ENCODE measurements at places on chromosomes 12 and 14.
A peak's percentile ranks its signal among the peaks of the same experiment; 100 is the strongest.

DNA sequence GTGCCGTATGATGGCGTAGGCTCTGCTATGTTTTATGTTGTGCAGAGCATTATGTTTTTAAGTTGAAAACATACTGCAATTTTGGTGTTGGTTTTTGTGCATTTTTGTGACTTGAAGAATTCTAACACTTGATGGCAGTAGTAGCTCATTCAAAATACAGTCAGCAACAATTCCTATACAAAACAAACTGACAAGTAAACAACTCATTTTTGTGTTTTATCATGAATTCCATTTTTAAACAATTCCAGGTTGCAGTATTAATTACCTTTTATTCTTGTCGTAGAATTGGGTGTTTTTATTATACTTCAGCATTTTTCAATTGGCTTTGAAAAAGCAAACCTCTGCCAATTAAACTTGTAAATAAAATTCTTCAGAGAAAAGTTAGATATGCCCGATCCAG is 4.1 kb upstream of the CCER1 start:
- peak; percentile 11 for DNase-seq

DNA sequence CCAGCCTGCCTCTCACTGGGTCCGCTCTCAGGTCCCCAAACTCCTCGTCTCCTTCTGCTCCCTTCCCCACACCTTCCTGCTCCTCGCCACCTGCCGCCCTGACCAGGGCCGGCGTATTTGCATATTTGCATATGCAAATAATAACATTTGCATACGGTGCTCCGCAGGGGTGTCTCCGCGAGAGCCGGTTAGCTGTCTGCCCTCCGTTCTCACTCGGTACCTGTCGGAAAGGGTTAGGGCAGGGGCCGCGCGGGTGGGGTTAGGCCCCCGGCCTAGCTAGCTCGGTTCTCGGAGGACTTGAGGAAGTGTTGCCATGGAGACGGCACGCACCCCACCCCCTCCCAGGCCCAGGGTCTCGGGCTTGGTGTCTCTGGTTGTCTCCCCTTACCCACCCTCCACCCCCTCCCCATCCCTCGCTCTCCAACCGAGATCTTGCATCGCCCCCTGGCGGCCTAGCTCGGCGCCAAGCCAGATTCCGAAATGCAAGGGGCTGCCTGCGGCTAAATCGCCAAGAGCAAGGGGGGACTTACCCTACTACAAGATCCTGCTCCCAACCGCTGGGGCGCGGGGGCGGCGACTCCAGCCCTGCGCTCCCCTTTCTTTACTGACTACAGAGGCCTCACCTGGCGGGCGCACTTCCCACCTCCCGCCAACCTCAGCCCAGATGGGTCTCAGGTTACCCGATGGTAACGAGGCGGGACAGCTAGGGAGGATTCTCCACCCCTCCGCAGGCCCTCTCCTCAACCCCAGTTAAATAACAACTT is 8.1 kb downstream of the STAC3 start:
- peak; percentile 69 for DNase-seq

DNA sequence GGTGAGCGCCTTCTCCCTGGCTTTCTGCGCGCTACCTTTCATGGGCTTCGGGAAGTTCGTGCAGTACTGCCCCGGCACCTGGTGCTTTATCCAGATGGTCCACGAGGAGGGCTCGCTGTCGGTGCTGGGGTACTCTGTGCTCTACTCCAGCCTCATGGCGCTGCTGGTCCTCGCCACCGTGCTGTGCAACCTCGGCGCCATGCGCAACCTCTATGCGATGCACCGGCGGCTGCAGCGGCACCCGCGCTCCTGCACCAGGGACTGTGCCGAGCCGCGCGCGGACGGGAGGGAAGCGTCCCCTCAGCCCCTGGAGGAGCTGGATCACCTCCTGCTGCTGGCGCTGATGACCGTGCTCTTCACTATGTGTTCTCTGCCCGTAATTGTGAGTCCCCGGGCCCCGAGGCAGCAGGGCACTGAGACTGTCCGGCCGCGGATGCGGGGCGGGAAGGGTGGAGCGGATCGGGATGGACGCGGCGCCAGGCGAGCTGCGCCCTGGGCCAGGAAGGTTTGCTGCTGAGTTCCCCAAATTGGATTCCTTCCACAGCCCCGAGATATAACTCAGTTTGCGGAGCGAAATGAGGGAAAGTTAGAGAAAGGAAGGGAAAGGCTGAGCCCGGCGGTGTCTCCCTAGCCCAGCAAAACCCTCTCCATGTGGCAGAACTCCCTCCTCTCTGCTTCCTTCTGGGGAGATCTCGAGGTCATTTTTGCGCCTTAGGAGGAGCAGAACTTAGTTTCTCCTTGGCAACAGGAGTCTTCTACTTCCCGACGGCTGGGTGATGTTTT is 972 bp downstream of the PTGDR start:
- peak; percentile 62 for DNase-seq

DNA sequence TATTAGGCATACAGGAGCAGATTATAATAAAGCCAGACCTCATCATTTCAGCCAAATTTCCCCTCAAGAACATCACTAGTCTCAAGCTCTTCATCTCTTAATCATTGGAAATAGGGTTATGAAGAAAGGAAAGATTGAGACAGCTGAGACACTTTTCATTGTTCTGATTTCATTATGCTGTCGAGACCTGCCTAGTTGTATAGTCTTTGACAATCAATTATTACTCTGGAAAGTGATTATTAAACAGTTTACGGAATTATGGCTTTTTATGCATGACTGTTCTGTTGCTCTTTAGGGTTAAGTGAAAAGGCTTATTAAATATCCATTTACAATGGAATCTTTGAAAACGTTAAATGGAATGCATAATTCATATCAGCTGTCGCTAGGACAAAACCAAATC is 48.3 kb downstream of the TTC6 start:
- DNase-seq, result no peak

DNA sequence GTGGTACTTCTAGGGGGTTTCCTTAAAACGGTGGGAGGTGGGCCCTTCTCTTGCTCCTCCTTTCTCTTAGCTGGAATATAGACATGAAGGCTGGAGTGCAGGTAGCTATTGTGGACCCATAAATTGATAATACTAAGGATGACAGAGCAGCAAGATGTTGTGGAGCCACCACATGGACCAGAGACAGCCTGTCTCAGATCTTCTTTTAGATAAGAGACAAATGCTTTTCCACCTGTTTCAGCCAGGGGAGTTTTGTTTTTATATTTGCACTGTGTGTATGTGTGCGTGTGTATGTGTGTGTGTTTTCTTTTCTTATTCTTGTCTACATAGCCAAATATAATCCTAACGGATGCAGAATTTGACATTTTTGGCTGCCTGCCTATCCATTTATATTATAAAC is 62.9 kb upstream of the HIF1A start:
- no peak for DNase-seq

DNA sequence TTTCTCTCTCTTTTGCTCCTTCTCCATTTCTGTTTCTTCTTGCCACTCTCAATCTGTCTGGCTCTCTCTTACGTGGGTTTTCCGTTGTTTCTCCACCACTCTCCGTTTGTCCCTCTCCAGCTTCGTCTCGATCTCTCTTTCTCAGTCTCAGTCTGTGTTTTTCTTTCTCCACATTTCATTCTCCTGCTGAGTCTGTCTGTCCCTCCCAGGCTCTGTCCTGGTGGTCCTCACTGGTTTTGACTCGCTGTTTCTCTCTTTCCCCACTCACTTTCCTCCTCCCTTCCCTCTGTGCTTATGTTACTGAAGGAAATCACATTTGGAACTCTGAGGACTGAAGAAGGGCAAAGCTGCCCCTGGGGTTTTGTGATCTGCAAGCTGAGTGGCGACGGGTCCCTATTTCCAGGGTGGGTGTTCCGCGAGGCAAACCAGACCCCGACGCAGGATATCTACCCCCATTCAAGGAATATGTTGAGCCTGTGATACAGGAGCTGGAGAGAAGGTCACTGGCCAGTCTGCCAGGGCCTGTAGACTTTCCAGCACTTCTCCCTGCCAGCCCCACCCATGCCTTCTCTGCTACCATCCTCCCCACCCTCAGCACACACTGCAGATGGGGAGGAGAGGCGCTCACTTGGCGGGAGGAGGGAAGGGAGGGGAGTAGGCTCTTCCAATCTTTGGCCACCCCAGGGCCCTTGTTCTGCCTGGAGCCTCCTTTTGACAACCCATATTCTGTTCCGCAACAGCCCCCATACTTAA is 102.7 kb upstream of the MAP1LC3B2 start:
- DNase-seq, result peak; percentile 18

DNA sequence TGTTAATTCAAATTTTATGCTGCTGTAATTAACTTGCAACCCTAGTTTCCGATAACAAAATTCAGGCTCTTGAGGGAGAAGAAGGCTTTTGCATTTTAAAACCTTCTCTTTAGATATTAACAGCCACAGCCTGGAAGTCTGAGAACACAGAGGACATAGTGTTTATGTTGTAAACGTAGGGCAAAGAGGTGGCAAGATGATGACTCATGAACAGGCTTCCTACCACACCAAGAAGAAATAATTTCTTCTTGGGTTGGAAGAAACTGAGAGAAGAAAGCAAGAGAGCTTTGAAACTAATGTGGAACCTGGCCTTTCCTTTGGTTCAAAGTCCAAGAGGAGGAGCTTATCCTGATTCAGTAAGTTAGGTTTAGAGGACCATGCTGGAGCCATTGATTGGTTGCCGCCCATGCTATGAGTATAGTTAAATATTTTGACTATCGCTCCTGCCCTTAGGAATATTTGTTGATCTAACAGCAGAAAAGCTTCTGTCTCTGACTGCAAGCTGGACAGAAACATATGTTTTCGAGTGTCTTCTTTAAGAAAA is 31.8 kb downstream of the CCDC198 start:
- DNase-seq, result no peak

DNA sequence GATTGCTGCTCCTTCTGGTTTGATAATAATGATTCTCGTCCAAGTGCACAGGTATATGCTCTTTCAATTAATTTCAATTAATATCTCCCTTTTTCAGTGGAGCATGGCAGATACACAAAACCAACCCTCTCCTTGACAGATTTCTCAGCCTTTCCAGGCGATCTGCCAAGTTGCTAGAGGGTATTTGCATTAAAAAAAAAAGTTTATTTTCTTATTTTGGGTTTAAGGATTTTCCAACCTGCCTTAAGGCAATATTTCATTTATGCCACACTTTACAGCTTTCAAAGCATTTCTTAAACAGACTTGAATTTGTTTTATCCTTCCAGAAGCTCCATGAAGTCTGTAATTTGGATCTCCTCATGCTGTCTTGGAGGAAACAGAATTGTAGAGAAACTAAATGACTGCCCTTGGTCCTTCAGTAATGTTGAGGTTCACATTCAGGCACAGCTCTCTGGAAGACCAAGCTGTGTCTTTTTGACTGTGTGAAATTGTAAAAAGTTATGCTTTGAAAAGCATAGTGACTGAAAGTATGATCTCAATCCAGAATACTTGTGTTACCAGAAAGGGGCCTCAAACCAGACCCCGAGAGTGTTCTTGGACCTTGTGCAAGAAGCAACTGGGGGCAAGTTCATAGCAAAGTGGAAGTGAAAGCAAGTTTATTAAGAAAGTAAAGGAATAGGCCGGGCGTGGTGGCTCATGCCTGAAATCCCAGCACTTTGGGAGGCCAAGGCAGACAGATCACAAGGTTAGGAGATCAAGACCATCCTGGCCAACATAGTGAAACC is 2.3 kb downstream of the DGLUCY start:
- DNase-seq, result no peak

GRCh38 chr14:88488897-88489296 is 65.9 kb downstream of the PTPN21 start:
- no peak for DNase-seq

DNA sequence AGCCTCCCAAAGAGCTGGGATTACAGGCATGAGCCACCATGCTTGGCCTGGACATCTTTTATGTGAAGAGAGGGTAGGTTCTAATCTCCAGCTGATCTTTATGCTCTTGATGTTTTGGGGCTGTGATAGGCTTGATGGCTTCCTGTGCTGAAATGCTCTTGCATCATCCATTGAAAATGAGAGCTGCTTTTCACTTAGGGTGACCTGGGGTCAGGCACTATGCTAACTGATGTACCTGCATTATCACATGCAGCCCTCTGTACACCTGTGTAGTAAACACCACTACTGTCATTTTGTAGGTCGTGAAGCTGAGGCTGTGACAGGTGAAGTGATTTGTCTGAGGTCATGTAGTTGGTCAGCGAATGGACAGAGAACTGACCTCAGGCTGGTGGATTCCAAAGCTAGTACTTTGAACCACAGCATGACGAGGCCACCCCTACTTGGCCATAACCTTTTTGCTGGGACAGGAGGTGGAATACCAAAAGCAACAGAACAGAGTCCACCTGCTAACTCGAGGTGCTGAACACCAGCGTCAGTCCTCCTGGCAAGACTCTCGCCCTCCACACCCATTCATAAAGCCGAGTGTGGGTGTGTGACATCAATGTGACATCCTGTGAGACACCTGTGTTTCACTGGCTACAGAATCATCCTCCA is 69.1 kb downstream of the C12orf75 start:
- no peak for DNase-seq

- no peak for DNase-seq
These were observed 914.0 kb upstream of the FBXO33 start for GRCh38 chr14:40346275-40346674.

GRCh38 chr14:51117593-51117992 is 22.7 kb upstream of the TRIM9 start:
- no peak for DNase-seq

- DNase-seq, result peak; percentile 63
These were observed 18.7 kb upstream of the CTDSP2 start for GRCh38 chr12:57865084-57865751.

- DNase-seq, result no peak
These were observed 11.8 kb downstream of the FNTB start for GRCh38 chr14:64998455-64998931.

- DNase-seq, result no peak
These were observed 149.6 kb downstream of the PLXNC1 start for GRCh38 chr12:94297876-94298505.

- DNase-seq, result no peak
These were observed 57.9 kb downstream of the KDM2B start for GRCh38 chr12:121522971-121523370.

GRCh38 chr12:65602610-65603295 is 221.5 kb upstream of the HMGA2 start:
- peak; percentile 73 for DNase-seq

DNA sequence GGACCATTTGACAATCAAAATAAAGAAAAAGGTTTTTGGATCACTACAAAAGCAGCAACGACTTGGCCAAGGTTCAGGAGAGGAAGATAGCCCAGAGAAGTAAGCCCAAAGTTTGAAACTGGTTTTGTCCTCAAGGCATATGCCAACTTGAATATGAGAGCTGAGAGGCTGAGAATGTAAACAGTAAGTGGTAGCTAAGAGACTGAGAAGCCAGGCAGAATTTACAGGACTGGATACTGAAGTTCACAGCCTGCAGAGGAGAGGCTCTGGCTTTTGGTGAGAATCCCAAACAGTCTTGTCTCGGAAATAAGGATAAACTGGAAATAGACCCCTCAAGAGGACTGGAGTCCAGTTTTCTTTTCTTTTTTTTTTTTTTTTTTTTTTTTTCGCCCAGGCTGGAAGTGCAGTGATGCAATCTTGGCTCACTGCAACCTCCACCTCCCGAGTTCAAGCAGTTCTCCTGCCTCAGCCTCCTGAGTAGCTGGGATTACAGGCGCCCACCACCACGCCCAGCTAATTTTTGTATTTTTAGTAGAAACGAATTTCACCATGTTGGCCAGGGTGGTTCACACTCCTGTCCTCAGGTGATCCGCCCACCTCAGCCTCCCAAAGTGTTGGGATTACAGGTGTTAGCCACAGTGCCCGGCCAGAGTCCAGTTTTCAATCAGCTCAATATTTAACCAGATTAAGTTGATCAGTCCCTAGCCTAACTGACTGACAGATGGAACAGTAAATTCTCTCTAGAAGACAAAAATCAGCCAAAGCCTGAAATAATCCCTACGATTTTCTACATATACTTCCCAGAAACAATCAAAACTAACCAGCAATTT is 82.6 kb upstream of the COCH start:
- no peak for DNase-seq

Measured in common myeloid progenitor, CD34-positive (primary cell).